ENCODE measurements at places on chromosomes 4 and X.

- DNase-seq, result no peak
- H3K27ac ChIP-seq, result no peak overlapping the region
- peaks cover 53% of the 10 kb centered on the region for H3K27me3 ChIP-seq
- peaks cover 2% of the 10 kb centered on the region for H3K4me1 ChIP-seq
- H3K4me3 ChIP-seq, result no peak overlapping the region
- no peaks in the 10 kb centered on the region for H3K36me3 ChIP-seq
Observed at GRCh38 chrX:129427267-129427666, 96.0 kb downstream of the SMARCA1 start.

- H3K4me1 ChIP-seq, result peaks cover 21% of the 10 kb centered on the region
- H3K4me3 ChIP-seq, result peak overlapping the region; percentile 26
- DNase-seq, result peak; percentile 41
- no peaks in the 10 kb centered on the region for H3K36me3 ChIP-seq
Observed at GRCh38 chr4:140243278-140243753, 89.3 kb upstream of the MAML3 start.

- peaks cover 5% of the 10 kb centered on the region for H3K27me3 ChIP-seq
- no peak overlapping the region for H3K27ac ChIP-seq
- DNase-seq, result no peak
- no peaks in the 10 kb centered on the region for H3K4me1 ChIP-seq
- H3K4me3 ChIP-seq, result no peak overlapping the region
Observed at GRCh38 chr4:150235808-150236271, 157.6 kb downstream of the DCLK2 start.

GRCh38 chr4:89270792-89271191 is 36.8 kb downstream of the GPRIN3 start:
- H3K27ac ChIP-seq, result no peak overlapping the region
- no peak overlapping the region for H3K4me3 ChIP-seq
- H3K27me3 ChIP-seq, result no peaks in the 10 kb centered on the region
- peaks cover 89% of the 10 kb centered on the region for H3K4me1 ChIP-seq
- no peak for DNase-seq
- H3K36me3 ChIP-seq, result peaks cover 23% of the 10 kb centered on the region

DNA sequence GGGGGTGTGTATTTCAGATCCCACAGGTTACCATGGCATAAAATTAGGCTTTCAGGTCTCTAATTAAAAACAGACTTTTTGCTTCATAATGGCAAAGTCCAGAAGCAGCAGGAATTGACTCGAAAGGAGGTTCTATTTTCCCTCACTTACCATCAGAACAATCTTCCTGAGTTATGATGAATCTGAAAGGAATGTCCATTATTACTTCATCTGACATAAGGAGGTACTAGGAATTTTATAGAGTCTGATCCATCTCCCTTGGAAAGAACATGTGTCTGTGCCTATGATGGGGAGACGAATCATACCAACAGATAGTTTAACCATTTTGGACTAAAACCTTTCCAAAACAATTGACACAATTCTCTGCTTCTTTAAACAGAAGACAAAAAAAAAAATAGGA is 206.3 kb upstream of the FGF13 start:
- no peaks in the 10 kb centered on the region for H3K4me1 ChIP-seq
- DNase-seq, result no peak
- peaks cover 20% of the 10 kb centered on the region for H3K27me3 ChIP-seq
- H3K27ac ChIP-seq, result no peak overlapping the region

GRCh38 chr4:528835-529234 is 29.8 kb downstream of the PIGG start:
- no peaks in the 10 kb centered on the region for H3K27me3 ChIP-seq
- DNase-seq, result no peak
- H3K36me3 ChIP-seq, result peaks cover 95% of the 10 kb centered on the region
- H3K4me1 ChIP-seq, result no peaks in the 10 kb centered on the region

DNA sequence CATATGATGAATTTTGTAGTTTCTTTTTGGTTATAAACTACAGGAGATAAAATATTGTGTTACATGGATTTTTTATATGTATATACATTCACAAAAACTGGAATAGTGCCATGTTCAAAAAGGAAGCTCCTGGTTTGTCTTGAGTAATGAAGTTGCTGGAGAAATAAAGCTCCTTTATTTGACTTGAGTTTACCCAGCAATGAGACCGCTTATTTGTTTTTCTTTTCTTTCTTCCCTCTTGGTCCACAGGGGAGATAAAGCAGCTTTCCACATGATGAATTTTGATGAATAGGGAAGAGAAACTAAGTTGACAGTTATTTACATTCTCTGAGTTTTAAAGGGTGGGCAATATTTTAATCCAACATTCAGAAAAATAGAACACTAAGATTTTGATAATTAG is 176.5 kb downstream of the GPM6A start:
- H3K36me3 ChIP-seq, result no peaks in the 10 kb centered on the region
- no peak overlapping the region for H3K27ac ChIP-seq

DNA sequence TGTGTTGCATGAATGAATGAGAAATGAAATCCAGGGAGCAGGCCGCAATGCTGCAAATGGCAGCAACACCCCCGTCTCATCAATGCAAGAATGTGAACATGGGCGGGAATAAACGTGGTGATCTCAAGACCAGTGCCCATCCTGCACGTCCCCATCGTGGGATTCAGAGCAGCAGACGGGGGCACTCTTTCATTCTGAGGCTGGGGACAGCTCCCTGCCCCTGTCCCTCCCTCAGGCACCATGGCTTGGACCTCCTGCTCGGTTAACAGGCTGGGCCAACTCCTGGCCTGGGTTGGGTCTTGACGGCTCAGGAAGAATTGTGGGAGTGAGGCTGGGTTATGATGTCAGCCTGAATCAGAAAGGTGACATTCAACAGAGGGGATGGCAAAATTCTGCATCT is 78.9 kb downstream of the NSUN7 start:
- no peak overlapping the region for H3K27ac ChIP-seq
- no peaks in the 10 kb centered on the region for H3K36me3 ChIP-seq
- no peak for DNase-seq
- peaks cover 4% of the 10 kb centered on the region for H3K27me3 ChIP-seq

GRCh38 chr4:22363036-22363435 is 152.8 kb downstream of the ADGRA3 start:
- H3K27me3 ChIP-seq, result no peaks in the 10 kb centered on the region
- no peak for DNase-seq
- H3K4me3 ChIP-seq, result no peak overlapping the region

DNA sequence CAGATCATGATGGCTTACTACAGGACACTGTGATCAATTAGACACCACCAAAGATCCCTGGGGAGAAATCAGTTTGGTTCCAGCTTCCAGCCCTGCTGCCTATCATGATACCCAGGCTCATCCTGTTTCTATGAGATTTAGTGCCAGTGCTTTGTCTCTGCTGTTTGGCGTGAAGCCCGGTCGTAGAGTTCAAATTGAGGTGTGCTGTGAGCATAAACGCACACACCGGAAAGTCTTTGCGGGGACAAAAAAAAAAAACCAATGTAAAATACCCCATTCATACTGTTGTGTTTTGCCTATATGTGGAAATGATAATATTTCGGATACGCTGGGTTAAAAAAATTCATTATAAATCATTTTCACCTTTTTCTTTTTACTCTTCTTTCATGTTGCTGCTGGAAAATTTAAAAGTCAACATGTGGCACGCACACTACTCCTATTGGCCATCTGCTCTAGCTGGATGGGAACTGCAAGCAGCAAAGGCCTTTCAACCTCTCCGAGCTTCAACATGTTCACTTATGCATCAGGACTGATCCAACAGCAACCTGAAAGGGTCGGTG is 607 bp upstream of the DKC1 start:
- H3K36me3 ChIP-seq, result peaks cover 35% of the 10 kb centered on the region
- peaks cover 42% of the 10 kb centered on the region for H3K4me1 ChIP-seq
- peak overlapping the region; percentile 95 for H3K27ac ChIP-seq
- peak overlapping the region; percentile 91 for H3K4me3 ChIP-seq

DNA sequence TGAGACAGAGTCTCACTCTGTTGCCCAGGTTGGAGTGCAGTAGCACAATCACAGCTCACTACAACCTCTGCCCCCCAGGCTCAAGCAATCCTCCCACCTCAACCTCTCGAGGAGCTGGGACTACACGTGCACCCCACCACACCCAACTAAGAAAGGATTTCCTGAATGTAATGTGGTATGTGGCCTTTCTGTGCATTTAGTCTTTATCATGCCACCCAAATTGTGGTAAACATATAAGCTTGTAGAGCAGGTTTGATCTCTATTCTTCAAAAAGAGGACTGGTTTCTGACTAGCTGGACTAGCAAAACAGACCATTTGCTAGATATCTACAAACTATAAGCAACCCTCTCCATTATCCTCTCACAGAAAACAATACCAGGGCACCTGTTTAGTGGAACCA is 33.6 kb downstream of the ELOVL6 start:
- peaks cover 35% of the 10 kb centered on the region for H3K36me3 ChIP-seq
- DNase-seq, result peak; percentile 37
- no peaks in the 10 kb centered on the region for H3K27me3 ChIP-seq

- DNase-seq, result no peak
- H3K36me3 ChIP-seq, result no peaks in the 10 kb centered on the region
- H3K4me3 ChIP-seq, result no peak overlapping the region
- peaks cover 24% of the 10 kb centered on the region for H3K4me1 ChIP-seq
- H3K27ac ChIP-seq, result no peak overlapping the region
- peaks cover 3% of the 10 kb centered on the region for H3K27me3 ChIP-seq
Observed at GRCh38 chrX:9357518-9358114, 107.2 kb upstream of the TBL1X start.

DNA sequence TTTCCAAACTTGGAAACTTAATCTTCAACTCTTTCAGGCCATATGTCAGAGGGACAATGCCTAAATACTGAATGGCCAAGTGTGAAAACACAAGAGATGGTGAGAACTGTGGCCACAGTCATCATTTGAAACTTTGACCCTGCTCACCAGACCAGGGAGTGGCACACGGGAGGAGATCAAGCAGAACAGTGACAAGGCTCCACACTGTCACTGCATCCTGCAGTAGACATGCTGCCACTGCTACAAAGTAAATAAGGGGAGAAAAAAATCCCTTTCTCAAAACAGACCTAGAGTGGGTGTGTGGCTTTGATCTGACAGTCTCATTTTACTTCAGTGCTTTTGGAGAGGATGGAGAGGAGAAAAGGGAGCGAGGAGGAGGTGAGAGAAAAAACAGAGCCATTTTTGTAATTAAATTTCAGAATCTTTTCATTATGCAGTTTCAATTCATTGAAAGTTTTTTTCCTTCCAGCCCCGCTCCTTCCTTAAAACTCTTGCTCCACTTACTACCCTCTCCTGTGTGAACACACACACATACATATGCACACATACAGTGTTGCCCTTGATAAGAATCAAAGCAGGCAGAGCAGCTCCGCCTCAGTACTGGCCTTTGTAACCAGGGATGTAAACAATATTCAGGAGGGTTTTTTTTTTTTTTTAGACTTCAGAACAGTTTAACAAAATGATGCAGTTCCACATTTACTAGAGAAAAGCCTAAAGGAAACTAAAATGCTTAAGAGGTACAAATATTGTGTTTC is 34.4 kb downstream of the NEXMIF start:
- H3K27me3 ChIP-seq, result peaks cover 42% of the 10 kb centered on the region
- DNase-seq, result no peak
- no peak overlapping the region for H3K27ac ChIP-seq
- no peaks in the 10 kb centered on the region for H3K36me3 ChIP-seq
- H3K4me1 ChIP-seq, result peaks cover 3% of the 10 kb centered on the region

DNA sequence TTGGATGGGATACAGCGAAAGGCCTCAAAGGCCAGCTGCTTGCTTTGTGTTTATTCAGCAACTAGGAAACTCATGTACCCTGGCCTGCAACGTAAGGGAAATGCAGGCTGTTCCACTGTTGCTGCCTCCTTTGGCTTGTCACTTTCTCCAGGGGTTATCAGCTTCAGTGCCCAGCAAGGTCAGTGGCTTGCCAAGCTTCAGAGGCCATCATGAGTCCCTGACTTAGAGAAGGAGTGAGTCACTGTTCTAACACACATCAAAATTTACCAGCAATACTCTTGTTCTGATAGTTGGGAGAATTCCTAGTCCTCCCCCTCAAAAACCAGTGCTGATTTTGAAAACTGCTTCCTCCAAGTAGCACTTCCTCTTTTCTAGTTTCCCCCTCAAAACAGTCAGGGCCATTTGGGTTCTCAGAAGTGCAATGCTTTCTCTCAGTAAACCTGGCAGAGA is 250.8 kb downstream of the ARHGAP24 start:
- H3K4me3 ChIP-seq, result no peak overlapping the region
- H3K27ac ChIP-seq, result no peak overlapping the region
- H3K36me3 ChIP-seq, result no peaks in the 10 kb centered on the region
- no peaks in the 10 kb centered on the region for H3K4me1 ChIP-seq
- DNase-seq, result no peak

All from activated T-cell treated with anti-CD3 and anti-CD28 coated beads, Interleukin-2, amount 50 U/mL, for 24 hours (primary cell).